ENCODE measurements at places on chromosomes 2 and 18.

- no peak for DNase-seq
Measured at GRCh38 chr2:23614701-23615100, 229.7 kb downstream of the KLHL29 start.

DNA sequence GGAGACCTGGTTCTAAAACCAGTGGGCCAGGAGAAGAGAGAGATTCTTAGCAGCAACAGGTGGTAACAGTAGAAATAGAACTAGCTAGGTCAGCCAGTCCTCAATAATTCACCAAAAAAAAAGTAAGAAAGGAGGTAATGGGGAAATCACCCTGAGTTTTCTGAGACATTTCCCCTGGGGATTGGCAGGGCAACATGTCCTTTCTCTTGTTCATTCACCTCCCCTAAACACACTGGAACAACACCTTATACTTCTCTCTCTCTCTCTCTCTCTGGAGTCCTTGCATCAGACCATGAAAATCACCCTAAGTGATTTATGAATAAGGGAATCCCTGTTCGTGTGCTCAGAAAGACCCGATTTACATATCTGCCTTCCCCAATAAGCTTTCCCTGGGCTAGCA, 64.8 kb downstream of the COX7A2L start:
- DNase-seq: no peak

DNA sequence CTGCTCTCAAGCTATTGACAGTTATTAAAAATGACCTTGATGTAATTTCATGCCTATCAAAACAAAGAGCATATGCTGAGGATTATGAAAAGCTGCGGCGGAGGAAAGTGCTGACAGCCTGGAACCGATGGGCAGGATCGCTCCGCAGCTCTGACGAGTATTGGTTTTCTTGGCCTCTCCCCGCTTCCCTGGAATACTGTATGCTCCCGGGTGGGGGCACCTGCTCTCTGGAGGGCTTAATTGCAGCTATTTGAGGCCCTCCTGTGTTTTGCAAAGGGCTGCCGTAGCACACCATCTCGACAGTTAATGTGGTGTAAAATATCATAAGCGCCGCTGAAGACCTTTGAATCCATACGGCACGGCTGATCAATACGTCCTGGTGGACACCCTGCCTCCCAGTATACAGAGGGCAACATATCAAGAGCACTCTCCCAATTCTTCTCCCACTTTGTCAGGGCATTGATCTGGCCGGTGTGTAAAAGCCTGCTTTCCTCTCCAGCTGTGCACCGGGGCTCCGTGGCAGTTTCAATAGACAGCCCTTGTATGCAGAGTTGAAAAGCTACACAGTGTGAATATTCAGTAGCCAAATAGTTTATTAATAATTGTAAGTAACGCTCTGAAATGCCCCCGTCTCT, 662.4 kb downstream of the GALR1 start:
- DNase-seq: no peak

GRCh38 chr2:241129086-241129871, 20.0 kb downstream of the PASK start:
- DNase-seq: no peak

DNA sequence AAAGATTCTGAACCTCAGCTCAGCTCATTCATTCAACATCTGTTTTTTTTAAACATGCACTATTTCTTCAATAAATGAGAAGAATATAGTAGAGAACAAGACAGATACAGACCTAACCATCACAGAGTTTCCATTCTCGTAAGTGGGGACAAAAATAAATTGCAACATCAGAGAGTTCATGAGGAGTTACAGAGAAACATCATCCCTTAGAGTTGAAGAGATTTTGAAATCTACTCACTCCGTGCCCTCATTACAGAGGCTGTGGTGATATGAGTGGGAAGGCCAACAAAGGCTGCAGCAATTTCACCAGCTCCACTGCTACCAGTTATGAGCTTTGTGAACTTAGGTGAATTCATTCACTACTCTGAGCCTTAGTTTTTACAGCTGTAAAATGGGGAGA, 399.3 kb downstream of the BCL11A start:
- DNase-seq: no peak

- no peak for DNase-seq
Measured at GRCh38 chr2:127917916-127918315, 32.2 kb upstream of the AMMECR1L start.

- DNase-seq: no peak
Measured at GRCh38 chr2:192195548-192196418, 1.1 kb upstream of the TMEFF2 start.

- no peak for DNase-seq
Measured at GRCh38 chr18:37564711-37565100, 892 bp downstream of the CELF4 start.

DNA sequence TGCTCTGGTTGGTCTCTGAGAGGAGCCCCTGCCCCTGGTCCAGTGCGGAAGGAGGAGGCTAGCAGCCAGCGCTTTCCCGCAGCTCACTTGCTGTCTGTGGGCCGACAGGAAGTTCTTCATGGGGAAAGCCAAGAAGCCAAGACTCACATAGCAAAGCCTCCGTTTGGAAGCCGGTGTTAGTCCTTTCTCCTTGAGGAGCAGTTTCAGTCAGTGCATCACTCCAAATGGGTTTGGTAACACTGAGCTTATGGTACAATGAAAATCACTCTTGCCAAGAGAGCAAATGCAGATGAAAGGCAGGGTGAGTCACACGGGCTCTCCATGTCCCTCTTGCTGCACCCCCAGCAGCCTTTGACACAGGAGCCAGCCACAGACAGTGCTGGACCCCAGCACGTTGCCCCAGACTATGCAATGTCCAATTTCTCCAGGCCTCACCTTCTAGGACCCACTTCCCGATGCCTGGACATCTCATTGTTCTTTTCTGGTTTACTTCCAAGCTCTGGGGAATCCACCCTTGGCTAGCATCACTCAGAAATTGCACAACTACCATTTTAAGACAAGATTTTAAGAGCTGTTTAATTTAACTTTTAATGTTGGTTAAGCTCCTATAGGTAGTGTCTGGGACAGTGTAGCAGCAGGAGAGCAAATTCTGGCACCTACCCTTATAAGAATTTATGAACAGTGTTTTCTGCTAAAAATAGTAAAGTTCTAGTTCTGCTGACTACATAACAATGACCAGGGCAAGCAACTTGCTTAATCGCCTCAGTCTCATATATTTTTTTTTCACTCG, 174.9 kb downstream of the ASB1 start:
- DNase-seq: no peak

- DNase-seq: no peak
Measured at GRCh38 chr2:95392730-95393455, 9.6 kb upstream of the FAHD2A start.

- no peak for DNase-seq
Measured at GRCh38 chr18:56315363-56315762, 323.0 kb downstream of the TXNL1 start.

- DNase-seq: no peak
Measured at GRCh38 chr2:64448041-64448426, 5.9 kb upstream of the LGALSL start.

DNA sequence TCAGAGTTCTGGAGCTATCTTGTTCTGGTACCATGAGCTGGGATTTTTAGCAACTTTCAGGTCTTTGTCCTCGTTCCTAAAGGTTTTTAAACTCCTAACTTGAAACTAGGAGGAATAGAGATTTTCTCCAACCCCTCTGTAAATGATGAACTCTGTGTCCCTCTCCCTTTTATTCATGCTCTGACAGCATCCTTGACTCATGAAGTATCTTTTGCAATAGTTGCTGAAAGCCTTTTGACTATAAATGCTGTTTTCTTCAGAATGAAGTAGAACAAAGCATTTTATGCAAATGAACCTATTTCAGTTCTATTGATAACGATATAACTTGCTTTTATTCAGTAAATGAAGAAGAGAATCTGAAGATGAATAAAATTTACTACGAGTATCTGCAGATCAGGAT, 17.0 kb upstream of the MAPRE2 start:
- DNase-seq: no peak

- no peak for DNase-seq
Measured at GRCh38 chr2:232245111-232245510, 133.4 kb upstream of the ALPP start.
